ENCODE measurements at places on chromosomes 12 and 14. TPM values are rescaled to one million over a fixed set of nuclear protein-coding genes. Genes with fewer than 3 reads are reported as not detected.

DNA sequence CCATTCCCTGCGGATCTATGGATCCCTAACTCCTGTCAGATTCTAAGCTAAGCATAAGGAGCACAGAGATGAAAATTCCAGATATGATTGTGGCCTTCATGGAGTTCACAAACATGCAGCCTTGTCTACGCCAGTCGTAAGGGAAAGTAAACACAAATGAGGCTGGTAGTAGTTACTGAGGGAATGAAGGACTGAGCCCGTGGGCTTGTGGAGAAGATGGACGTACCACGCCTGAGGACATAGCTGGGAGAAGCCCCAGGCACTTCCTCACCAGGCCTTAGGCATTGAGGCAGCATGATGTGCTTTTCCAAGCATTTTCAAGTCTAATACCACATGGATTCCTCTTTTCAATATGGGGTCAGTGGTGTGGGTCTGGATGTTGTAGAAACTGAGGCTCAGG is 515.2 kb downstream of the BCL11B start:
- peaks cover 3% of the 10 kb centered on the region for H3K36me3 ChIP-seq
- H3K27ac ChIP-seq, result no peak overlapping the region
- no peak for DNase-seq
- peaks cover 5% of the 10 kb centered on the region for H3K4me1 ChIP-seq
- no peak overlapping the region for H3K4me3 ChIP-seq

- no peak overlapping the region for H3K4me3 ChIP-seq
- H3K27ac ChIP-seq, result no peak overlapping the region
- H3K36me3 ChIP-seq, result no peaks in the 10 kb centered on the region
- H3K4me1 ChIP-seq, result no peaks in the 10 kb centered on the region
- no peaks in the 10 kb centered on the region for H3K27me3 ChIP-seq
Observed at GRCh38 chr12:2405039-2405438, 352.3 kb downstream of the CACNA1C start.

DNA sequence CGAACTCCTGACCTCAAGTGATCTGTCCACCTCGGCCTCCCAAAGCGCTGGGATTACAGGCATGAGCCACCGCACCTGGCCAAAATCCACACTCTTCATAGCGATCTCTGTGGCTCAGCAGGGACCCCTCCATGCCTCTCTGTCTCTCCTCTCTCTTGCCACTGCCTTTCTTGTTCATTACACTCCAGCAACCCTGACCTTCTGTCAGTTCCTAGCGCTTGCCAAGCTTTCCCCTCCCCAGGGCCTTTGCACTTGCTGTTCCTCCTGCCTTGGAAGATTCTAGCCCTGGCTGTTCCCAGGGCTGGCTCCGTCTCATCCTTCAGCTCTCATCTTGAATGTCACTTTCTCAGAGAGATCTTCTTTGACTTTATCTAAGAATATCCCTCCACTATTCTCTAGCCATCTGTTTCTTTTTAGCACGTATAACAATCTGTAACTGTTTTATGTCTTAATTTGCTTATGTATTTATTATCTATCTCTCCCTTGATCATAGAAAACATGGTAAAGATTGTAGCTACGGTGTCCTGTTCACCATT is 38.9 kb upstream of the MAP1LC3B2 start:
- no peak for DNase-seq
- H3K36me3 ChIP-seq, result no peaks in the 10 kb centered on the region
- H3K27ac ChIP-seq, result no peak overlapping the region
- peaks cover 9% of the 10 kb centered on the region for H3K4me1 ChIP-seq
- H3K4me3 ChIP-seq, result no peak overlapping the region

DNA sequence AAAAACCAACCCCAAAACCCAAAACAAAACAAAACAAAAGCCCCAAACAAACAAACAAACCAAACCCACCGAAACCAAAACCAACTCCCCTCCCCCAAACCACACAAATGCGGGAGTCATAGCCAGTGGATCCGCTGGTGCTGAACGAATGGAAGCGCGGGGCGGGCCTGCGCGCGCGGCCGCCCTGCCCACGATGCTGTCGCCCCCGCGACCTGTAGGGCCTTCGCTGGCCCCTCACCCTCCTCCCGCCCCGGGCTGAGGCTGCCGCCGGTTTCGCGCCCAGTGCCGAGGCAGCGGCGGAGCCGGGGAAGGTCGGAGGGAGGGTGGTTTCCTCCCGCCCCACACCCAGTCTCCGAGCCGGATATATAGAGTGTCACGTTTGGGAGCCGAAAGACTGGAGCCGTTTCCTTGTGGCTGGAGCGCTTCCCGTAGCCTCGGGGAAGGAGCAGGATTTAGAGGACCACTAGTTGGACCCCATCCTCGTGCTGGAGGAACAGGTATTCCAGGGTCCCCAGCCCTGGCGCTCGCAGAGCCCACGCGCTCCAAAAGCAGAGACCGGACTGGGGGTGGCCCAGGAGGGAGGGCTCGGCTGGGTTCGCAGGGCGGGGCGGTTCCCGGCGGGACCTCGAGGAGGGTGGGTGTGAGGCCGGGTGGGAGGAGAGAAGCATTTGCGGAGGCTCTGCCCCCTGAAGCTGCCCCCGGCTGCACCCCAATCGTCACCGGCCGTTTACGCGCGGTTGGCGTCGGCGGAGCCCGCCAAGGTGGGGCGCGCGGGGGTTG is at the start of gene FAR2:
FAR2 (plus strand) TSS at position 368 of the 780 bp plus-strand sequence. CDS start 121,172 bp downstream, outside the sequence.
- H3K36me3 ChIP-seq, result no peaks in the 10 kb centered on the region
- peaks cover 16% of the 10 kb centered on the region for H3K4me1 ChIP-seq
- peak within 1 kb of the TSS; percentile 81 for H3K4me3 ChIP-seq
- peak; percentile 59 for DNase-seq

DNA sequence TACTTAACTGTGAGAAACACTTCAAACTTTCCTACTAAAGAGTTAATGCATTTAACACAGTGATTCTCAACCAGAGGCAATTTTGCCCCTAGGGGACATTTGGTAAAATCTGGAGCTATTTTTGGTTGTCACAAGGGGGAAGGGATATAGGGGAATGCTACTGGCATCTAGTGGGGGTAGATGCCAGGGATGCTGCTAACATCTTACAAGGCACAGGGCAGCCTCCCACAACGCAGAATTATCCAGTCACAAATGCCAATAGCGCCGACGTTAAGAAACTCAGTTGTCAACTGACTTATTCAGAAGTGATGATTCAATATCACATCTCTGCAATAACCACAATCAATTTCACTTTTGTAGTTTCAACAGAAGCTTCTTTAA is 2.0 kb downstream of the EEA1 start:
- no peaks in the 10 kb centered on the region for H3K27me3 ChIP-seq
- H3K4me3 ChIP-seq, result peak overlapping the region; percentile 86
- peak overlapping the region; percentile 96 for H3K27ac ChIP-seq
- peak; percentile 79 for DNase-seq

DNA sequence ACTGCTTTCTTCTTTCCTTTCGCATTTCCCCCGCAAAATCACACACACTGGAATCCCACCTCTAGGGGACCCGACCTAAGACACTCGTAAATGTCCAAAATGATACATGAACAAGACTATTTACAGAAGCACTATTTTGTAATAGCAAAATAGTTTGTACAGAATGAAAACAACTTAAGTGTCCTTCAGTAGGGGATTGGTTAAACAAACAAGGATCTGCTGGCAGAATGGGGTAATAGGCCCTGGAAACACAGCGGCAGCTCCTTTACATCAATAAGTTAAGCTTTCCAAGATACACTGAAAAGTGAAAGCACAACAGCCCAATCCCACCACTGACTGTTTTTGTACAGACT is 48.8 kb downstream of the LTBP2 start:
- no peaks in the 10 kb centered on the region for H3K27me3 ChIP-seq
- H3K36me3 ChIP-seq, result no peaks in the 10 kb centered on the region
- no peak overlapping the region for H3K4me3 ChIP-seq
- no peak for DNase-seq
- no peaks in the 10 kb centered on the region for H3K4me1 ChIP-seq

Gene CLEC4D
- total RNA-seq, result not detected

Gene PAX9
- total RNA-seq, result not detected

Measured in activated CD4-positive, alpha-beta T cell treated with anti-CD3 and anti-CD28 coated beads for 36 hours (primary cell).